Right renal cortex interstitium (tissue), 3 donors: ENCODE measurements at places on chromosomes 5 and 9. TPM values are rescaled to one million over a fixed set of nuclear protein-coding genes. Genes with fewer than 3 reads are reported as not detected.

DNA sequence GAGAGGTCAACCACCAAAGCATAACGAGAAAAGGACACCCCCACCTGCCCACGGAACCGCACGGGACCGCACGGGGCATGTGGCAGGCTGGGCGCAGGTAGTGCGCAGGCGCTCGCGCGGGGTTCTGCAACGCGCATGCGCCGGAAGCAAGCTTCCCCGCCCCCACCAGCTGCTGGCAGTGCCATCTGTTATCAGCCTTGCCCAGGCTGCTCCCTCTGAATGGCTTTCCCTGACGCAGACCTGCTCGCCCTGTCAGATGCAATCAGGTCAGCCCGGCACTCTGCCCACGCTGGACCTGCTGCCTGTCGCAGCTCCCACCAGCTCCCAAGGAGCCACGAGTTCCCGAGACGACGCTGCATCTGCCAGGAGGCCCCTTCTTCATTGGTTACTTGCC, 22.8 kb downstream of the PTCH1 start:
- no peak for DNase-seq

DNA sequence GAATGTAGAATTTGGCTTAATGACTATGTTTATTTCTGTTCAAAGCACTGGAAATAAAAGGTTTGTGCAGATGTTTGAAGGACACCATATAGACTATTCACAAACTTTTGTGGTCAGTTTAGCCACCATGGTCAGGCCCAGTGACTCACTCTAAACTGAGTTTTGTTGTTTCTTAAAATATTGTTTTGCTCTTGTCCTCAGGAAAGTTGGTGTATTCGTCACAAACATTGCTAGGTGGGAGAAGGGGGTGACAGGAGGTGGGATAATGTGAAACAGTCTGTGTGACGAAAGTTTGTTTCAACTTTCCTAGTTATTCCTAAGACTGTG, 35.0 kb upstream of the LIFR start:
- no peak for DNase-seq

DNA sequence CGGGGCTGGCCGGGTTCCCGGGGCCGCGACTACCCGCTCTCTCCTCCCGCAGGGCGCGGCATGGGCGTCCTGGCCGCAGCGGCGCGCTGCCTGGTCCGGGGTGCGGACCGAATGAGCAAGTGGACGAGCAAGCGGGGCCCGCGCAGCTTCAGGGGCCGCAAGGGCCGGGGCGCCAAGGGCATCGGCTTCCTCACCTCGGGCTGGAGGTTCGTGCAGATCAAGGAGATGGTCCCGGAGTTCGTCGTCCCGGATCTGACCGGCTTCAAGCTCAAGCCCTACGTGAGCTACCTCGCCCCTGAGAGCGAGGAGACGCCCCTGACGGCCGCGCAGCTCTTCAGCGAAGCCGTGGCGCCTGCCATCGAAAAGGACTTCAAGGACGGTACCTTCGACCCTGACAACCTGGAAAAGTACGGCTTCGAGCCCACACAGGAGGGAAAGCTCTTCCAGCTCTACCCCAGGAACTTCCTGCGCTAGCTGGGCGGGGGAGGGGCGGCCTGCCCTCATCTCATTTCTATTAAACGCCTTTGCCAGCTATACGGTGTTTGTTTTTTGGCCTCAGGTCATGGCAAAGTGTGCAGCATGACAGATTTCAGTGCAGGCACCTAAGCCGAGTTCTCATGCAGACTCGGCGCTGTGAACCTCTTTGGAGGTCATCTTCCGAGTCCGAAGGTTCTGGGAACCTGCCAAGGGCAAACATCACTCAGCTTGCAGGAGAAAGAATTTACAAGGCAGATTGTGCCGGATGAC, 516 bp downstream of the MRPL41 start:
- DNase-seq, result no peak

DNA sequence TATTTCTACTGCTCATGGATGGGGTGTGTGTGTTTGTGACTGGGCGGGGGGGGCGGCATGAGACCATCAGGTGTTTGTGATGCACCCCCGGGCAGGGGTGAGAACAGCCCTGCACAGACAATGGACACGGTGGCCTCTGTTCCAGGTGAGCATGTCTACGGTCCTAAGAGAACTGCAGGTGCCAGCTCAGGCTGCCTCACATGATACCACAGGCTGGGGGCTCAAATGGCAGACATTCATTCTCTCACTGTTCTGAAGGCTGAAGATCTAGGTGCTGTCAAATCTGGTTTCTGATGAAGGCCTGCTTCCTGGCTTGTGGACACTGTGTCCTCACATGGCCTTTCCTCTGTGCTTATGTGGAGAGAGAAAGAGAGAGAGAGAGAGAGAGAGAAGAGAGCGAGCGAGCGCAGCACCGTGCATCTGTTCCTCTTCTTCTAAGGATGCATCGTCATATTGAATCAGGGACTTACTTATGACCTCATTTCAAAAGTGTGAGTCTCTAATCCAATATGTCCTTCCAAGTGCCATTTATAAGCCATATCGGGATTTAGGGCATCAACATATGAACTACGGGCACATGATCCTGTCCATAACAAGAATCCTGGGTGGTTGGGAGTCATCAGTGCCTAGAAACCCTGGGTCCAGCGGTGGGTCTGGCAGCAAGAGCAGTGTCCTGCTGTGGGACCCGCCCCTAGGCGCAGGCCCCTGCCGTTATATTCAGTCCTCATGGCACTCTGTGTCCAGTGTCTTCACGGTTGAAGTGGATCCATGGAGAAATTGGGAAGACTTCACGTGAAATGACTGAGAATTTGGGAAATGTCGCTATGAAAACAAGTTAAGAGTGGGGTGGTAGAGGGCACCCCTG, 42.5 kb downstream of the NXNL2 start:
- DNase-seq, result no peak

The PPP3R2 gene
- not detected for polyA plus RNA-seq

The PCDHAC1 gene
- 0.04 TPM for polyA plus RNA-seq

DNA sequence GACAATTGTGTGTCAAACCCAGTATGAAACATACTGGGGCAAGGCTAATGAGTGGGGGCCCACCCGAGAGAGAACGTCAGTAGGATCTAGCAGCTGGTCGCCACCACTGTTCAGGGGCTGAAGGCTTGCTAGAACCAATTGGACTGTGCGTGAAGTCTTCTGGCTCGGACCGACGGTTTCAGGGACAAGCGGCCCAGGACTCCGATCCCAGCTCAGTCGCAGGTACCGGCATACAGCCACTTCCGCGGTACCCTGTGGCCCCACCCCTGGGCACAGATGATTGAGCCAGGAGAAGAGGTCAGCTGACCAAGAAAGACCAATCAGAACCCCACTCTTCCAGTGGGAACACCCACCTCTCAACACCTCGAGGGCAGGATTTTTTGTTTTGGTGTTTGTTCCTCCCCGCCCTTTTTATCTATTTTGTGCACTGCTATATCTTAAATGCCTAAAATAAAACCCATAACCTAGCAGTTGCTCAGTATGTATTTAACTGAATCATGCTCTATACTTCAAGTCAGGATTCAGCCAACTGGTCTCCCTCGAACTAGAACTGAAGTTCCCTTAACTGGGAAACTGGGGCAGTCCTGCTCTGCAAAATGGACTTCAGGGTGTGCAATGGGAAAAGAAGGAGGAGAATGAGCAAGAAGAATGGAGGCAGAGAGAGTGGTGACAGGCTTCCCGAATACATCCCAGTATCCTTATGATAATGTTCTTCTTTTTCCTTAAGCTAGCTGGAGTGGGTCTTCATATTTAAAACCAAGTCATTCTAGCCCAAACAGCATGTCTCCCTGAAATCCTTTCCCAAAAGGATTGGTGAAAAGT, 21.1 kb upstream of the CPEB4 start:
- no peak for DNase-seq

- no peak for DNase-seq
Measured at GRCh38 chr9:21995666-21996398, 1.2 kb downstream of the CDKN2B-AS1 start.

- DNase-seq, result no peak
Measured at GRCh38 chr5:147403651-147404640, 105.9 kb downstream of the DPYSL3 start.

DNA sequence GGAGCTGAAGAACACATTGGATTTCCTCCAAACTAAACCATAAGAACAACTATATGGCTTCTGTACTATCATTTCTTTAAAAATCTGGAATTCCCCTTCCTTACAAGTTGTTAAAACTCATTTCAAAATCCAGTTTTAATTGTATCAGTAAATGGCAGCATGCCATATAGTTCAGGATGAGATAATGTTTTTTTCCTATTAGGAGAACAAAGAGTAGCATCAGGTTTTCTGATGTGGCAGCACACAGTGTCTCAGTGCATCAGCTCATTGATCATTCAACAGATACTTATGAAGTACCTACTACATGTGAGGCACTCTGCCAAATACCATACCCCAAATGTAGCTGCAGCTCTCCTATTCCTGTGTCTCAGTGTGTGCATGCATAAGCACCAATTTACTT, 161.1 kb downstream of the EPB41L4A start:
- no peak for DNase-seq

GRCh38 chr5:169281625-169282024, 19.3 kb downstream of the SLIT3 start:
- no peak for DNase-seq

DNA sequence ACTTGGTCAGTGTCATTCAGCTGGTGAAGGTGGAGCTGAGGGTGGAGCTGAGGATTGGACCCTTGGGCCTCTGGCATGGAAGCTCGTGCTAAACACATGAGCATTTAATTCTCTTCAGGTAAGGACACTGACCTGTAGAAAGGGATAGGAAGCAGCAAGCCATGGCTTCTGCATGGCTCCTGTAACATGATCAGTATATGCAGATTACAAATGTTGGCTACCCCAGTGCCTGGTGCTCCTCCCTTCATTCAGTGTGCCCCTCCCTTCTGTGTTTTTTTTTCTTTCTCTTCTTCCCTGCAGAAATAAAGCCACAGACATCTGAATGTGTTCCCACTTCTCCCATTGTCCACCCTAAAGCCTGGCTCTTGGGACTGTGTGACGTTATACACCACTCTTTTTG, 52.9 kb downstream of the ARHGAP26 start:
- DNase-seq, result no peak

The MEIKIN gene
- polyA plus RNA-seq, result 0.18 TPM

DNA sequence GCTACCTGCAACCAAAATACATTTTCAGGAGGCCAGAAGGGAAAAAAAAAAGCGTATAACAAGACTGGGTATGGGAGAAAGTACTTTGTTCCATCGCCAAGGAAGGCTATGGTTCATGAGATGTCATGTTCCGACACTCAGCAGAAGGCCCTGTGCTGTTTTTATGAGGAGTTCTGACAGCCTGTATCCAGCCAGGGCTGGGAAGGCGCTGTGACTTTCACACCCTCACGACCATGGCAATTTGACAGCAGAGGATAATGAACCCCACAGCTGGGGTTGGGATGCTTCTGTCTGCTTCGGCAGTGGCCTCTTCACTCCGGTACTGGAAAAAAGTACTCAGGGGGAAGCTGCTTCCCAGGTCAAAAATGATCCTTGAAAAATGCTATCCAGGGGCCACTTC, 154.4 kb downstream of the PRELID2 start:
- DNase-seq, result no peak

DNA sequence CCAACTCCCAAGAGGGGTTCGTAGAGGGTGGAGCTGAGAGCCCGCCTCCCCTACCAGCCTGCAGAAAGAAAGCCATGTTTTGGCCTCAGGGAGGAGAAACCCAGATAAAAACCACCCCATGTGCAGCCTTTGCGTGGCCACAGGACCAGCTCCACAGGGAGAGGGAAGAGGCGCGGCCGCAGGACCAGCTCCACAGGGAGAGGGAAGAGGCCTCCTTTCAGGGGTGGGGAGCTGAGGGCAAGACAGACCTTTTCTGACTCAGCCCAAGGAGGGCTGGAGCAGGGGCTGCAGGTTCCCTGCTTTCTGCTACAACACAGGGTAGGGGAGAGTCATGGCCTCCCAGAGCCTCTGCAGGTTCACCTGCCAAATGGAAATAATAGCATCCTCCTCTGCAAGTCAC, 37.6 kb upstream of the KCNMB1 start:
- no peak for DNase-seq

The MPDZ gene
- polyA plus RNA-seq, result 47.7 TPM

DNA sequence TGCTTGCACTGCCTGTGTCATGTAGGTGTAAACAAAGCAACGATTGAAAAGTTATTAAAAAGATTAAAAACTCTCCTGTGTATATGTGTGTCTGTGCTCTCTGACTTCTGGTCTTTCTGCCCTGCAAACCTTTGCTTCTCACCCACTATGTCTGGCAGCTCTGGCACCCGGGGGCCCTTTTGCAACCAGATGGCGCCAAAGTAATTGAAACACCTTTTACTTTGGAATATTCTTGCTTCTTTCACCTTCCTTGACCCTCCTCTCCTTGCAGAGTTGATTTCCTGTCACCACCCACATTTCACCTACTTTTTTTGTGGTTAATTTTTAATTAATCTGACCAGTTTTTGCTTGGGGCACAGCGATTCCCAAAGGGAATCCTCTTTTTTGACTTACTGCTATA, 275.5 kb downstream of the ARHGEF28 start:
- no peak for DNase-seq

GRCh38 chr5:18111906-18112465, 477.7 kb downstream of the TAF11L14 start:
- no peak for DNase-seq

DNA sequence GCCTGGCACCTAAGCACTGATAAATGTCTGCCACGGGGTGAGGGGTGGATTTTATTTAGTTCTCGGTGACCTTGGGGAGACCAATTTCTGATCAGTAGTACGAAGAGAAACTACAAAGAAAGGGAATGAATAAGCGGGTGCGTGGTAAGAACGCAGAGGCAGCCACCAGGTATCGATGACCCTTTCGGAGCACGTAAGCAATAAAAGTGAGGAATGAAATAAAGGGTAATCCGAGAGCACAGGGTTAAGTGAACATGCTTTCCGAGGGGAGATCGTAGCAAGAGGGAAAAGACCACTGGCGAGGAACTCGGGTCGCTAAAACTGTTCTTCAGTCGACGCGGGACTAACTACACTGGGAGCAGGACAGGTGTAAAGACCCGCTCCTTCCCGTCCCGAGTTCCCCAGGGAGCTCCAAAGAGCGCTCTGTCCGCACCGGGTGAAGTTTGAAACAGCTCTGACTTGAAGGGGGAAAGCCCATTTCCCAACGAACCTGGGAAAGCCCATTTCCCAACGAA, 1.1 kb downstream of the ELOVL7 start:
- DNase-seq, result no peak

DNA sequence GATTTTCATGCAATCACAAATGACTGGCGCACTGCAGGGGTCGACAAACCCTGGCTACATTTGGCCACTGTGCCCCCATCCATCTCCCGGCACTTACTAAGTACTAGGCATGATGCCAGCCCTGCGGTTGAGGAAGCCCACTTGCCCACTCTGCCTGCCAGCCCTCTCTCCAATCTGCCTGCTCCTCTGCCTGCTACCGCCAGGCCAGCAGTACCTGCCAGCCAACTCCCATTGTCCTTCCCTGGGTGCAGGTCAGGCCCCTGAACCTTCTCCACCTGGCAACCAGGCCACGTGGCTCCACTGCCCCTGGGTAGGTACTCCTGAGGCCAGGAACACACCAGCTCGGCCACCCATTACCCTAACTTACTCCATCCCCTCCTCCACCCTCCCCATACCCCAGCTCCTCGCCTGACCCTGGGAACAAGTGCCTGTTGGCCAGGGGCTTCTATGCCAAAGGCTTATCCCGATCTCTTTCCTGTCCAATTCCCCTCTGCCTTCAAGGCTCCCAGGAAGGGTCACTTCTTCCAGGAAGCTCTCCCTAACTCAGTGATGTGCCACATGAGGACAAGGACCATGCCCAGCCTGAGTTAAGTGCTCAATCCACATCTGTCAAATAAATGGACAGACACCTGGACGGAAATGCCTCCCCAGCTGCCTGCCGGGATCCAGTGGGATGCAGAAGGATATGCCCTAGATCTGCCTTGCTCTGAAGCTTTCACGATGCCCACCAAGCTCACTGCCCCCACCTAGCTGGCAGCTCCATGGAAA, 6.6 kb downstream of the EEIG1 start:
- no peak for DNase-seq

- DNase-seq, result no peak
Measured at GRCh38 chr9:82231411-82231810, 242.8 kb downstream of the SPATA31D1 start.

- DNase-seq, result no peak
Measured at GRCh38 chr5:165407352-165407751, 1901.9 kb downstream of the MAT2B start.
